ENCODE measurements at places on chromosomes 12 and 14.

- DNase-seq = peak; percentile 87
Measured at GRCh38 chr12:75334384-75335030, at the start of gene GLIPR1L1. Gene GLIPR1L1 (plus strand): TSS chr12:75334670. CDS start chr12:75334729, 59 bp downstream.

- no peak for DNase-seq
Measured at GRCh38 chr12:62248873-62249272, 11.3 kb upstream of the USP15 start.

DNA sequence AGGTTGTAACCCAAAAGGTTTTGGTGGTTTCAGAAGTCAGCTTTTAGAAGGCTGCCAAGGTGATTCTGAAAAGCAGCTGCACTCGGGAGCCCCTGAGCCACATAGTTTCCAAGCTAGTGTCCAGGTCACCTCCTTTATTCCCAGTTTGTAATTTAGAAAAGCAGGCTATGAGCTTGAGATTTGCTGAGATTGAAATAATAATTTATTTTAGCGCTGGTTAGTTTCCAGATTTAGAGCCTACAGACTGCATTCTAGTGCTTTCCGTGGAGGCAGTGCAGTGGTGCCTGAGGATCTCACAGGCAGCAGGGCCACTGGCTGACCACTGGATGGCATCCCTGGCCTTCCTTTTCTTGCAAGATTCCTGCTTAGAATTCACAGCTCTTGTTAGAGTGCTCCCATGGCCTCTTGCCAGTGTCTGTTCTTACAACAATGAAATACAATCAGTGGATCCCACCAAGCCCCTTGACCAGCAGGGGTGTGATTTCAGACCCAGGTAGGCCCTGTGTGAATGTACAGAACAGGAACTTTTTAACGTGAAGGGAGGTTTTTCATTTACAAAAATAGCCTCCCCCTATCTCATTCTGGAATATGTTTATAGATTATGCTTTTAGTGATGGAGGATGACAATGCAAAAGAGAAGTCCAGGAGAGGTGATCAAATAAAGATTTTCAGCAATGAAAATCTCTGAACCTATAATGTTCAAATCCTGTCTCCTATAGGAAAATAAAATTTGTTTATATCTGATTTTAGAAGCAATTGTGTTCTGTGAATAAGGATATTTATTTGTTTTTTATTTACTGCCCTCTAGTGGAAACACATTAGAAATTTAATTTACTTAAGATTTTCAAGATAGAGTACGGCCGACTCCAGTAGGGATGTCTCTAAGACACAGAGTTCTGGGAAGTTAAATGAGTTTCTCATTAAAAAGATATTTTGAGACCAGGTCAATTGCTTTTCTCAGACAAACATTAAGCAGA is 362.1 kb upstream of the STXBP6 start:
- no peak for DNase-seq

GRCh38 chr14:55758796-55759195 is 178.8 kb downstream of the KTN1 start:
- DNase-seq = no peak

DNA sequence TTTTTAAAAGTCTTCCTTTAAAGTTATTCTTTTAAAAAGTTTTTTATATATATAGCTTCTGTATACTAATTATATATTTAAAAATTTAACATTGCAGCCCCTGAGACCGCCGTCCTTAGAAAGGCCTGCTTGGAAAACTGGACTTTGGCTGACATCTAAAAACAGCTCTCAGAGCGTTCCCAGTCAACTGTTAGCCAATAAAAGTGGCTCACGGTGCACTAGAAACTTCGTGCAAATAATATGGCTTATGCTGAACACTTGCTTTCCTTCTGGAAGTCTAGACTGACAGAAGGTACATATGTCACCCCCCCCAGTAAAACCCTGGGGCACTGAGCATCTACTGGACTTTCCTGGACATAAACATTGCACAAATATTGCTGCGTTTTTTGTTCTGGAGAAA is 115.0 kb downstream of the KIF21A start:
- DNase-seq = no peak
